CD8-positive, alpha-beta memory T cell (primary cell): ENCODE measurements at places on chromosomes 5 and 9. TPM values are rescaled to one million over a fixed set of nuclear protein-coding genes. Genes with fewer than 3 reads are reported as not detected.

SLC36A2 gene
- not detected for total RNA-seq

MAST4 gene
- 7.2 TPM for total RNA-seq

PTGDS gene
- total RNA-seq = 0.24 TPM

DAB2 gene
- 2.0 TPM for total RNA-seq

GRCh38 chr5:39040875-39041274 is 33.3 kb downstream of the RICTOR start:
- no peak for DNase-seq

DNA sequence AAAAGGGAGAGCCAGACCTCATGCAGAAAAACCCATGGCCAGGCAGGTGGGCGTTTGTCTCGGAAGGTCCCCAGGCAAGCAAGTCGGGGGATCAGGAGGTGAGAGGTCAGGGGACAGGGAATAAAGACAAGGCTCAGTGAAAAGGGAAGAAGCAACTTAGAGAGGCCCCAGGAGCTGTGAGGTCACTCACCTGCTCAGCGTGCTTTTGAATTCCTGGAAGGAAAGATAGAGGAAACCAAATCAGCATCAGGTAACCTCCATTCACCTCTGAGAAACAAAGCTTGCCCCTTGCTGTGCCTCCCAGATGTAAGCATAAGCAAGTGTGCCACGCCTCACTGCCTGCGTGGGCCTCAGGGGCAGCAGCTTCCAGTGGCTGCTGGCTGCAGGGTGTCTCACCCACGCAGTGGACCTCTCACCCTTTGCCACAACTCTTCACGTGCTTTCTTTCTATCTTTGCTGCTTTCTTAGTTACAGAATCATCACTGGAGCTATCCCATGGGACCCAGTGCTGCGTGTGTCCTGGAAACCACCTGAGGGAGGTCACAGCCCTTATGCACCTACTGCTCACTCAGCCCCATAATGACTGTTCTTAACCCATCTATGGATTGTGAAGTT is 6.0 kb downstream of the TRIM7 start:
- no peak for DNase-seq
